ENCODE measurements at places on chromosomes 5 and 9.

DNA sequence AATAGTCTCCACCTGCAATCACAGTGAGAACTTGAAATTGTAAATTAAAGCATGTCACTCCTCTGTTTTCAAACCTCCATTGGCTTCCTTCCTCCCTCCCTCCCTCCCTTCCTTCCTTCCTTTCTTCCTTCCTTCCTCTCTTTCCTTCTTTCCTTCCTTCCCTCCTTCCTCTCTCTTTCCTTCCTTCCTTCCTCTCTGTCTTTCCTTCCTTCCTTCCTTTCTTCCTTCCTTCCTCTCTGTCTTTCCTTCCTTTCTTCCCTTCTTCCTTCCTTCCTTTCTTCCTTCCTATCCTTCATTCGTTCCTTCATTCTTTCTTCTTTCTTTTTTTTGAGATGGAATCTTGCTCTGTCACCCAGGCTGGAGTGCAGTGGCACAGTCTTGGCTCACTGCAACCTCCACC is 595.0 kb upstream of the ZNF608 start:
- DNase-seq: no peak

GRCh38 chr9:125904155-125904851 is 157.1 kb downstream of the PBX3 start:
- DNase-seq: peak; percentile 62

DNA sequence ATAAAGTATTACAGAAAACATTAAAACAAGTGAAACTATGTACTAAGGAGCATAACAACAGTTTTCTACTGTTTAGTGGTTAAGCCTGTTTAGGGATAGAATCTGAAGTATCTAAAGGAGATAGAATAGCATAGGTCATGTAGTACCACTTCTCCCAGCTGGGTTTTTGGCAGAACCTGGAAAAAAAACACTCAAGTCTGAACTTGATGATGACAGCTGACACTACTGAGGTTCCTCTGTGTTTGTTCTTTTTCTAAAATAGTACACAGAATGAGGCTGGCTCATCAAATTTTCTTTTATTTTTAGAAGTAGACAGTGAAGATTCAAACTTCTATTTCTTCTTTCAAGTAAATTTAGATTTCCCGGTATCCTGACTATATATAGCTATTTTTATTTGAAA is 203.8 kb upstream of the ACO1 start:
- no peak for DNase-seq

DNA sequence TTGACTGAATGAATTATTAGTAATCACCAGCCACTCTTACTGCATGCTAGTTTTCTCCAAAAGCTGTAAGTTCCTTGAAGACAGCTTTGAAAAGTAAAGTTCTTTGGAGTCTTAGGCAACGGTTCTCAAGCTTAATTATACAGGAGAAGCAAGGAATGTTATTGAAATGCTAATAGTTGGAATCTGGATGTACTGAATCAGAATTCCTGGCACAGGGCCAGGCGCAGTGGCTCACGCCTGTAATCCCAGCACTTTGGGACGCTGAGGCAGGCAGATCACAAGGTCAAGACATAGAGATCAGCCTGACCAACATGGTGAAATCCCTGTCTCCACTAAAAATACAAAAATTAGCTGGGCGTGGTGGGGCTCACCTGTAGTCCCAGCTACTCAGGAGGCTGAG is 33.4 kb downstream of the GRIA1 start:
- no peak for DNase-seq

- DNase-seq: peak; percentile 91
Observed at GRCh38 chr5:170268884-170269283, 28.7 kb downstream of the LCP2 start.

GRCh38 chr9:14741369-14741768 is 18.8 kb upstream of the CER1 start:
- no peak for DNase-seq

DNA sequence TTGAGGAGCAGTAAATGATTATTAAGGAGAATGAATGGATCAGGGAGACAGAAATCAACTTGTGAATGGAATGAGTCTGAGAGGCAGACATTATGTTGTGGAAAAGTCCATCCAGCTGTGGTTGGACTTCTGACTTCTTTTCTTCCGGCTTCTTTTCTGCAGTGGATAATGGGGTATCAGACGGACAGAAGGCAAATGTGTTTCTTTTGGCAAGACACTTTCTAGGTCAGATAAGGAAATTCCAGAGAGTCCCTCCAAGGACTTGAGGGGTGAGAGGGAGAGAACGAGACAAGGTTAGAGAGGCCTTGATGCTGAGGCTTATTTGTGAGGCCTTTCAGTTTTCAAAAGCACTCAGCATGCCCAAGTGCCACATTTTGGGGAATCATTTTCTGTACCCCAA is 17.1 kb upstream of the GRHPR start:
- no peak for DNase-seq

GRCh38 chr9:103474156-103474555 is 479.0 kb downstream of the CYLC2 start:
- DNase-seq: no peak

DNA sequence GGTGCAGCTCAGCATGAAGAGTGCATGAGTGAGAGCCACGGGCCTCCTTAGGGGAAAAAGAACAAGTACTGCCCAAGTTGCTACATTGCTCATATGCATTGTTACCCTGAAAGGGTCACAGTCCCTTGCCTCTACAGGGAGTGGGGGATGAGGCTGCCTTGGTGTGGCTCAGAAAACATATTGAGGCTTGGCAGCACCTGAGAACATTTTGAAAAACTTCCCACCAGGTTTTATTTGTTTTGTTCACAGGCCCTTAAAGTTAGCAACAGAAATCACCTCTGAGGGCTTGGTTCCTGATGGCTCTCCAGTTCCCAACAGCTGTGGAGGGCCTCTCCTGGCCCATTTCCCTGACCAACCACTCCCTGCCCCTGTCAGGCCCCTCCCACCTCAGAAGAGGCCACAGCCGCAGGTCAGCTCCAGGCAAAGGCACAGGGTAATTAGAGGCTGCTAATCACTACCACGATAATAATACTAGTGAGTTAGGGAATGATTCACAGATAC is 90.7 kb upstream of the ADRA1B start:
- DNase-seq: no peak

DNA sequence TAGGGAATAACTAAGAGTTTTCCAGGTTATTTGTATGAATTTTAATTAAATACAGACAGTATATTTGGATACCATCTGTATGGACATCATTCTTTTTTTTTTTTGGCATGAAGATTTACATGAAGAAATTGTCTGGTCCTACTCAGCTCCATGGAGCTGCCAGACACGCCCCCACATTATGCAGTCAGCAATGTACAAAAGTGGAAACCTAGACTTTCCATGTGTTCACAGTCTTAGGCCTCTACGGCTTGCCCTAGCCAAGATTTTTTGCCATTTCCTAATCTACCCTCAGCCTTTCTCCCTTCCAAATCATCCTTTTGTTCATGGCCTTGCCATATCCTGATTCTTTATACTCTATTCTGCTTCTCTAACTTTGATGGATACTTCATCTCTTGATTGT is 207.1 kb downstream of the SGCD start:
- no peak for DNase-seq

GRCh38 chr9:8382266-8382665 is 582.7 kb upstream of the DMAC1 start:
- no peak for DNase-seq

GRCh38 chr9:7973123-7973522 is 173.5 kb upstream of the DMAC1 start:
- no peak for DNase-seq

DNA sequence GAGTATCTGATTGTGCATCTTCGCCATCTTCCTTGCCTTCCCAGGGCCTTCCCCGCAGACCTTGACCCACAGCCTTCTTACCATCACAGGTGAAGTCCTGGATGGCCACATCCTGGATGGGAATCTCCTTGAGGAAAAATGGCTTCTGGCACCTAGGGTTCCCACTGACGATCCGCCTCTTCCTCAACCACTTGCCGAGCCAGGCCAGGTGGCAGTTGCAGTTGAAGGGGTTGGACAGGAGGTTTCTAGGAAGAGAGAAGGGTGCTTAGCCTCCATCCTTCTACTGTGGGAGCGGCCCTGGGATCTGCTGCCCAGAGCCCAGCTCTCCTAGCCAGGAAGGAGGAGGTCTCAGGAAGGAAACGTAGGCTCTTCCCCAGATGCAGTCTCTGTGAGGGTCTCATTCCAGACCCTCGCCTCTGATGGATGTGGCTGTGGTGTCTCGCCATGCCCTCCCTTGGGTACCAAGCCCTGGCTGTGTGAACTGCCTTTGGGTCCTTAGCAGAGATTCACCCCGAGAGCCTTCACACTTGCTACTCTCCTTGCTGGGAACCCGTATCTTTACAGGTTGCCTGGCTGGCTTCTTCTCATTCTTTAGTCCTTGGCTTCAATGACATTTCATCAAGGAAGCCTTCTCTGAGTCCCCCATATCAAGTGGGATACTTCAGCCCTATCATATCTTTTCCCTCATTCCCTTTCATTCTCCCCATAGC is 170.4 kb upstream of the PANK3 start:
- no peak for DNase-seq
